Fibroblast of lung (primary cell): ENCODE measurements at places on chromosomes 12 and 14. TPM values are rescaled to one million over a fixed set of nuclear protein-coding genes. Genes with fewer than 3 reads are reported as not detected.
A peak's percentile ranks its signal among the peaks of the same experiment; 100 is the strongest.

DNA sequence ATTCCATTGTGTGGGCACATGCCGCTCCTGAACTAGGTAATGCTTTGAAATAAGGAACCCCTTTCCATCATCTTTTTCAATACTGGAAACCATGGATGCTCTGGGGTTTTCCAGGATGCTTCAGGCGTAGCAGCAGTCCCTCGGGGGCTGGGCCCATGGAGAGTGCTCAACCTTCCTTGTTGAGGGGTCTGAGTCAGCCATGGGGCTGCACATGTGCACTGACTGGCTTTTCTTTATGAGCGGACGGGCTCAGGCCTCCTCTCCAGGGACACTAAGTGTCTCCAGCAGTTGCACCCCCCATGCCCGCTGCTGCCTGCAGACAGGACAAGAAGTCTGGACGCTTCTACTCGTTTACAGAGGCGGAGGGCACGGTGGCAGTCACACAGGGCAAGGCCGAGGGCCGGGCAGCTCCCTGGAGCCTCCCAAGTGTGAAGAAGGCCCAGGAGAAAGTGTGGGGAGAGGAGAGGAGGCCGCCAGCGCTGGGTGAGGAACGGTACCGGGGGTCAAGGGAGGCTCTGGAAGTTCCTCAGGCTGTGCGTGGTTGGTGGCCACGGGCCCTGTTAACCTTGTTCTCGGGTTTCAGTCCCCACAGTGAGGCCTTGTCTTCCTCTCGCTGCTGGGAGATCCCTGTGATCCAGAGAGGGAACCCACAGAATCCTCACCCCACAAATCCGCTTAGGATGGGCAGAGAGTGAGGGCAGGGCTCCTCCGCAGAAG lies 51.2 kb downstream of the TEAD4 start:
- DNase-seq: no peak

DNA sequence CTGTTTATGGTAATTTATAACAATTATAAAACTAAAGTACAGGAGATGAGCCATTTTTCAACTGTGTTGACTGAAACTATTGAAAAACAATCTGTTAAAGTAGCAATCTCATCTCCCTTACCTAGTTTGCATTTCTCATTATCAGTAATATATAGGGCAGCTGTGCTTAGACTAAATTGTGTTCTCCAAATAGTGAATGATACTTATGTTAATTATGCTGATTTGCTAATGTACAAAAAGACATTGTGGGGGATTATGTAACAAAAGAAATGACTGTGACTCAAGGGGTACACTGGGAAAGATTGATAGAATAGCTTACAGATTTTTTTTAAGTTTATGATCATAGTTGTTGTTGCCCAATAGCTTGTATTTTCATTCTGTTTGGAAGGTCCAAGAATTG lies 207.7 kb downstream of the FUT8 start:
- no peak for DNase-seq

- no peak for DNase-seq
These were observed 38.3 kb downstream of the GNS start for GRCh38 chr12:64720884-64721283.

DNA sequence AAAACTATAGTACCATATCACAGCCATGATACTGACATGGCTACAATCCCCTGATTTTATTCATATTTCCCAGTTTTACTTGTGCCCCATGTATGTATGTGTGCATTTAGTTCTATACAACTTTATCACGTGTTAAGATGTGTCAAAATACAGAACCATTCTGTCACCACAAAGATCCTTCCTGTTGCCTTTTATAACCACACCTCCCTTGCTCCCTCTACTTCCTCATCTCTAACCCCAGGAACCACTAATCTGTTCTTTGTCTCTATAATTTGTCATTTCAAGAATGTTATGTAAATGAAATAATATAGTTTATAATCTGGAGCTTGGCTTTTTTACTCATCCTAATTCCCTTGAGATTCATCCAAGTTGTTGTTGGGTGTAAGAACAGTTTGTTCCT lies 358.4 kb downstream of the DPF3 start:
- no peak for DNase-seq

The GPR135 gene
- 1.8 and 3.0 TPM in 2 replicates for total RNA-seq

DNA sequence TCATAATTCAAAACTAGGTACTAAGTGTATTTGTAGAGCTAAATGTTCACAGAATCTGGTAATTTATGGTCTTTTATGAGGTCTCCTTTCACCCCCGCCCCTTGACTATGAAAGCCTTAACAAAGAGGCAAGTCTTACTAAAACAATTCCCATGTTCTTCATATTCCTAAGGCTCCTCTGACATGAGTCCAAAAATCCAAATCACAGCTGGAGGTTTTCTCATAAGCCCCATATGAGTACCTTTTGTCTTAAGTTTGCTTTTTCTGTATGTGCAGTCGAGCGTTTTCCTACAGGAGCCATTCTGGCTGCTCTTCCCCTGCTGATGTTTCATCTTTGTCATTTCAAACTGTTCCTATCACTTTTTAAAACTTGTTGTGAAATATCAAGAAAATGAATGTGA lies 55.2 kb downstream of the SIX1 start:
- no peak for DNase-seq

DNA sequence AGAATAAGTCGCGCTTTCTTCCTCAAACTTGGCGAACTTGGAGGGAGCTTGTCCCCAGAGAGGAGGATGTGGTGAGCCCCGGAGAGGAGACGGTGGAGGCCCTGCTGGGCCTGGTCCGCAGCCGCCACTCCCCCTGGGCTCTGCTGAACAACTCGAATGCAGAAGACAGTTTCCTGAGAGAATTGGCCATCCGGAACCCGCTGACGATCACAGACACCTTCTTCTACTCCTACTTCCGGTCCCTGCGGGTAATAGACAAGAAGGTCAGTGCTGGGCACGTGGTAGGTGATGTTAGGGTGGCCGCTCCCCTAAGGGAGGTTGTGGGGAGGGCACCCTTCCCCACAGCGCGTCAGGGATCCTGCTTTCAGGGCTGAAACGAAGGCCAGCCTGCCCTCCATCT lies 1.6 kb downstream of the LRRC43 start:
- no peak for DNase-seq

The SYCP3 gene
- 0.17 and 0.26 TPM in 2 replicates for total RNA-seq

The KRT71 gene
- not detected in 2 replicates for total RNA-seq

The GLIPR1L2 gene
- total RNA-seq: 0.33 and 1.0 TPM in 2 replicates

DNA sequence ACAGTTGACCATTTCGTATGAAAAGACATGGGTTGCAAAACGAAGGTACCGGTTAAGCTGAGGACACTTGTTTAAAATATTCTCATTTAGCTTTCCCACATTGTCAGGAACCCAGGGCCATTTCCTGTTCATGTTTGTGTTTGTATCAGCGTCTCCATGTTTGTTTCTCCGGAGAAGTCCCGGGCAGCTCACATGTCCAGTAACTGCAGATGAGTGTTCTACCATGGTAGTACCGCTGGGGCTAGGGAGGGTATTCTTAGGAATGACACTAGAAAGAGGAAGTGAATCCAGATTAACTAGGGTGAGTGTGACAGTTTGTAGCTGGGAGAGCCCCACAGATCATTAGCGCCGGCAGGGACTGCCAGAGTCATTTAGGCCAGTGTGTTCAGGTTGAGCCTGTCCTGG lies 50.0 kb upstream of the EVL start:
- no peak for DNase-seq

The ARHGEF40 gene
- 23.6 and 24.7 TPM in 2 replicates for total RNA-seq

The POTEM gene
- not detected in 2 replicates for total RNA-seq

- peak; percentile 86 for DNase-seq
These were observed 70.8 kb downstream of the SRGAP1 start for GRCh38 chr12:63915105-63915800.

- no peak for DNase-seq
These were observed 31.8 kb downstream of the SLC16A7 start for GRCh38 chr12:59627582-59627981.

GRCh38 chr14:105165134-105165704 lies 3.4 kb downstream of the JAG2 start:
- no peak for DNase-seq
